ENCODE measurements at places on chromosomes 7 and 10.

- H3K4me1 ChIP-seq, result no peaks in the 10 kb centered on the region
- H3K4me3 ChIP-seq, result no peak overlapping the region
- H3K27ac ChIP-seq, result no peak overlapping the region
- no peak for DNase-seq
- H3K36me3 ChIP-seq, result no peaks in the 10 kb centered on the region
These were observed 10.4 kb upstream of the TNKS2 start for GRCh38 chr10:91787810-91788209.

GRCh38 chr7:24042028-24042427, 242.0 kb upstream of the NPY start:
- DNase-seq, result no peak
- no peaks in the 10 kb centered on the region for H3K4me1 ChIP-seq
- H3K4me3 ChIP-seq, result no peak overlapping the region
- H3K27ac ChIP-seq, result no peak overlapping the region
- no peaks in the 10 kb centered on the region for H3K36me3 ChIP-seq

GRCh38 chr7:122518488-122518887, 180.4 kb downstream of the RNF133 start:
- DNase-seq, result no peak
- no peaks in the 10 kb centered on the region for H3K27me3 ChIP-seq
- H3K27ac ChIP-seq, result no peak overlapping the region
- H3K4me3 ChIP-seq, result no peak overlapping the region
- no peaks in the 10 kb centered on the region for H3K36me3 ChIP-seq
- H3K4me1 ChIP-seq, result no peaks in the 10 kb centered on the region

DNA sequence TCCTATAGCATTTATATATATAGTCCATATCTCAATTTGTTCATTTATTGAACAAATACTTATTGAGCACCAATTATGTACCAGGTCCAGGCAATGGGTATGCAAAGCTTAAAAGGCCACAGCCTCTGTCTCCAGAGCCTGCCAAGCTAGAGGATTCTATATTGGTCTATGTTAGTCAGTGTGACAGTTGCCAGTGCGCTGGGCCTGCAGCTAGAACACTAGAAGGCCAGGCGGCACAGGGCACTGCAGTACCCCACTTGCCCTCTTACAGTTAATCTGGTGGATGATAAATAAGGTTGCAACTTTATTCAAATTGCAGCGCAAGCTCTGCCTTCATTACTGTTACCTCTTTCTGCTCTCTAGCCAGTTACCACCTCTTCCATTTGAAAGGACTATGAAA, 68.8 kb downstream of the PPP1R3C start:
- H3K27me3 ChIP-seq, result no peaks in the 10 kb centered on the region
- no peak overlapping the region for H3K27ac ChIP-seq
- DNase-seq, result no peak
- no peaks in the 10 kb centered on the region for H3K36me3 ChIP-seq
- no peaks in the 10 kb centered on the region for H3K4me1 ChIP-seq
- no peak overlapping the region for H3K4me3 ChIP-seq

DNA sequence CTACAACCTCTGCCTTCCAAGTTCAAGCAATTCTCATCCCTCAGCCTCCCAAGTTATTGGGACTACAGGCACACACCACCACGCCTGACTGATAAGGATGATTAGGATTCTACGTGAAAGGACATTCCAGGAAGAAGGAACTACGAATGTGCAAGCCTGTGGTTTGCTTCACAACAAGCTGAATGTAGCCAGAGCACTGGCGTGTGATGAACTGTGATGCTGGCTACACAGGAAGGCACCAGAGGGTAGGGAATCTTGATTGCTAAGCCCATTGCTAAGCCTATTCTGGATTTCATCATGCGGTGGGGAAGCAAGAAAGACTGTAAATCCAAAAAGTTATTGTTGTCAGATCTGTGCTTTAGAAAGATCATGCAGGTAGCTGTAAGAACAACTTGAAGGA, 72.3 kb upstream of the SRRM3 start:
- no peak overlapping the region for H3K4me3 ChIP-seq
- DNase-seq, result no peak
- no peak overlapping the region for H3K27ac ChIP-seq
- H3K27me3 ChIP-seq, result peaks cover 14% of the 10 kb centered on the region
- no peaks in the 10 kb centered on the region for H3K36me3 ChIP-seq

DNA sequence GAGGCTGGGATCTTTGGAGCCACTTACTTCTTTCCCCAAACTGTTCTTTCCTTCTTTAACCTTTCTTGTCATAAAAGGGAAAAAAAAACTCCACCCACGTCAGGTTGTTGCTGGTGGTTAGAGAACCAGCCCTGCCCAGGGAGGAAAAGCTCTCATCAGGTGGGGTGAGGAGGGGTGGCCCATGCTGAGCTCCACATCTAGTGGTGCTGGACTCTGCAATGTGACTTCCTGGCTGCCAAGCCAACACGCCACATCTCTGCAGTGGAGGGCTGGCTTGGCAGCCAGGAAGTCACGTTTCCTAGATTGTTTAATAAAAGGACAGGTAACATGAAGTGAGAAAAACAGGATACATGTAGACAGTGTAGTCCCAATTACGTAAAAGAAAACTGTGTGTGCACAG, 37.4 kb downstream of the WIPF3 start:
- no peaks in the 10 kb centered on the region for H3K36me3 ChIP-seq
- H3K27me3 ChIP-seq, result no peaks in the 10 kb centered on the region
- no peaks in the 10 kb centered on the region for H3K4me1 ChIP-seq
- H3K27ac ChIP-seq, result no peak overlapping the region

DNA sequence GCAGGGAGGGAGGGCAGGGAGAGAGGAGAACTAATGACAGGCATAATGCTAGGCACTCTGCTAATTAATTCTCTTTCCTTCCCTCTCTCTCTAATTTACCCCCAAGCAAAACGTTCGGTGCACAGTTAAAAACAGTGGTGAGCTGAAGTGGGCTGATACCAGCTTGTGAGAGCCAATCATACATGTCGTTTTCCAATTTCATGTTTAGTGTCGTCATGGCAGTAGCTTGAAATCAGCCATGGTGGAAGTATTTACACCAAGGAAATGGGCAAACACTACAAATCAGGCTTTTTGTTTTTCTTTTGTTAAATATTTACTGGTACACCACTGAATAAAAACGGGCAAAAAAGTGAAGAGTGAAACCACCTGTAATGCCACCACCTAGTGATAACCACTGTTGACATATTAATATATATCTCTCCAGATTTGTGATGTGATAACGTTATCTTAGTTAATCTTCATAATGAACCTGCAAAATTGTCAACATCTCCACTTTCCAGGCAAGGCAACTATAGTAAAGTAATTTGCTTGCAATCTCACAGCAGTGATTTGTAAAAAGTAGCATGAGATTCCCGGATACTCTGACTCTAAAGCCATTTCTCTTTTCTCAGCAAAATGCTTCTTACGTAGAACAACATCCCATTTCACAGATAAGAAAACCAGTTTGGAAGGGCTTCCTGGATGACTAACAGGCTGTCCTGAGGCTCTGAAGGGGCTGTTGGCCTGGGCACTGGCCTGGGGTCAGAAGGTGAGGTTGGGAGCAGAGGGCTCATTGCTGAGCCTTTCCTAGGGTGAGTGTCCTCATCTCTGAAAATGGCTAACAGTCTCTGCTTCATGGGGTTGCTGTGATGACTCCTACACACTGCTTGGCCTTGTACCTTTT, 83.7 kb downstream of the ATXN7L1 start:
- H3K27me3 ChIP-seq, result no peaks in the 10 kb centered on the region
- H3K36me3 ChIP-seq, result peaks cover 12% of the 10 kb centered on the region
- DNase-seq, result no peak
- H3K4me1 ChIP-seq, result peaks cover 37% of the 10 kb centered on the region
- peak overlapping the region; percentile 43 for H3K4me3 ChIP-seq
- peak overlapping the region; percentile 77 for H3K27ac ChIP-seq

DNA sequence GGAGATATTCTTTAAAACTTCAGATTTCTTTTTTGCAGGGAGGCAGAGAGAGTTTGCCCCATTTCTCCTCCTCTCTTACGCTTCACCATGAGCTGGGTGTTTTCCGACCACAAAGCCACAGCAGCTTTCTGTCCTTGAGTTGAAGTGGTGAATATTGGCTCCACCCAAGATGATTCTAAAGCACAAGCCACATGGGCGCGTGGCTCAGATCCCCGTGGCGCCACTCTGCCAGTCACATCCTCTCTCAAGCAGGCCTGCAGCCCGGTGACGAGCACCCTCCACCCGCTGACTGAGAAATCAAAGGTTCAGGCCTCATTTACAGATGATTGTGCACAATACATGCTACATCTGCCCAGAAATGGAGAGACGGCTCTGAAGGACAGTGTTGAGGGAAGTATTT, 27.6 kb upstream of the RNF32 start:
- H3K36me3 ChIP-seq, result no peaks in the 10 kb centered on the region
- peak; percentile 68 for DNase-seq
- H3K4me1 ChIP-seq, result peaks cover 18% of the 10 kb centered on the region
- H3K27ac ChIP-seq, result no peak overlapping the region

- no peak overlapping the region for H3K27ac ChIP-seq
- H3K4me1 ChIP-seq, result peaks cover 19% of the 10 kb centered on the region
- no peak overlapping the region for H3K4me3 ChIP-seq
- DNase-seq, result peak; percentile 54
- peaks cover 18% of the 10 kb centered on the region for H3K36me3 ChIP-seq
- no peaks in the 10 kb centered on the region for H3K27me3 ChIP-seq
These were observed 63.4 kb upstream of the DNAJB6 start for GRCh38 chr7:157273208-157274093.

DNA sequence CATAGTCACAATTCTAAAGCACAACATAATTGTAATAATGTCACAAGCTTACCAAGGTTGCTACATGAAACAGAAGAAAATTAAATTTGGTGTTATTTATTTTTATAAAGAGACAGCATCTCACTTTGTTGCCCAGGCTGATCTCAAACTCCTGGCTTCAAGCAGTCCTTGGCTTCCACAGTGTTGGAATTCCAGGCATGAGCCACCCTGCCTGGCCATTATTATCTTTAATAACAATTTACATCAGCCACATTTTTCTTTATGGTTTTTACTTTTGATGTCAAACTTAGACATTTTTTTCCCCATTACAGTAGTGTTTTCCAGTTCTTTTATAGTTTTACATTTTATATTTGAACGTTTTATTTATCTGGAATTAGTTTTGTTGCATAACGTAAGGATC, 46.7 kb downstream of the BMPR1A start:
- no peak overlapping the region for H3K4me3 ChIP-seq
- H3K4me1 ChIP-seq, result no peaks in the 10 kb centered on the region
- H3K27ac ChIP-seq, result no peak overlapping the region
- H3K36me3 ChIP-seq, result no peaks in the 10 kb centered on the region

- no peak overlapping the region for H3K27ac ChIP-seq
- no peak for DNase-seq
- H3K4me3 ChIP-seq, result no peak overlapping the region
- H3K4me1 ChIP-seq, result no peaks in the 10 kb centered on the region
- no peaks in the 10 kb centered on the region for H3K36me3 ChIP-seq
These were observed 4.3 kb upstream of the JAKMIP3 start for GRCh38 chr10:132061465-132061864.

- DNase-seq, result no peak
- no peaks in the 10 kb centered on the region for H3K27me3 ChIP-seq
- H3K4me3 ChIP-seq, result no peak overlapping the region
- no peak overlapping the region for H3K27ac ChIP-seq
These were observed 85.4 kb downstream of the RNF32 start for GRCh38 chr7:156725936-156726335.

- no peak overlapping the region for H3K27ac ChIP-seq
- H3K4me3 ChIP-seq, result no peak overlapping the region
- no peaks in the 10 kb centered on the region for H3K27me3 ChIP-seq
- no peak for DNase-seq
- no peaks in the 10 kb centered on the region for H3K4me1 ChIP-seq
These were observed 717.5 kb upstream of the POM121L12 start for GRCh38 chr7:52317921-52318320.

GRCh38 chr7:98418636-98419315, 17.9 kb upstream of the BAIAP2L1 start:
- H3K4me3 ChIP-seq, result no peak overlapping the region
- no peaks in the 10 kb centered on the region for H3K36me3 ChIP-seq
- DNase-seq, result no peak

GRCh38 chr10:78300526-78300925, 266.9 kb downstream of the RPS24 start:
- no peak overlapping the region for H3K27ac ChIP-seq
- no peak for DNase-seq
- no peaks in the 10 kb centered on the region for H3K27me3 ChIP-seq
- no peaks in the 10 kb centered on the region for H3K36me3 ChIP-seq
- peaks cover 13% of the 10 kb centered on the region for H3K4me1 ChIP-seq
- H3K4me3 ChIP-seq, result no peak overlapping the region

GRCh38 chr7:30062587-30062986, 34.4 kb downstream of the PLEKHA8 start:
- no peak overlapping the region for H3K27ac ChIP-seq
- no peaks in the 10 kb centered on the region for H3K27me3 ChIP-seq
- no peak for DNase-seq
- H3K4me3 ChIP-seq, result no peak overlapping the region

GRCh38 chr10:123102673-123103072, 33.1 kb upstream of the HMX3 start:
- H3K4me3 ChIP-seq, result no peak overlapping the region
- no peak overlapping the region for H3K27ac ChIP-seq
- no peak for DNase-seq
- H3K36me3 ChIP-seq, result no peaks in the 10 kb centered on the region

DNA sequence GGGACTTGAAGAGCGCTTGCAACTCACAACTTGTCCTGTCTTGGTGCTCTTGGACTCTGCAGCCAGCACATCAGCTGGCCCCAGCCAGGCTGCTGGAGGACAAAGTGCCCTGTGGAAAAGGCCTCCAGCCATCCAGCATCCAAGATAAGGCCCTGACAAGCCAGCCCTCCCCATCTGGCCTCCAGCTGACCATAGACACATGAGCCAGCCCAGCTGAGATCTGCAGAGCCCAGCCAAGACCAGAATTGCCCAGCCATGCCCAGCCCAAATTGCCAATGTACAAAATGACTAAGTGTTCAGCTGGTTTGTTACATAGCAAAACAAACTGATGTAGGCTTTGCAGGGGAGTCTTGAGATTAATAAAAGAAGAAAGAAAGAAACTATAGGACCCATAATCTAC, 36.0 kb upstream of the FRMD4A start:
- H3K4me1 ChIP-seq, result no peaks in the 10 kb centered on the region
- H3K27ac ChIP-seq, result no peak overlapping the region
- no peak for DNase-seq
- H3K27me3 ChIP-seq, result peaks cover 2% of the 10 kb centered on the region

DNA sequence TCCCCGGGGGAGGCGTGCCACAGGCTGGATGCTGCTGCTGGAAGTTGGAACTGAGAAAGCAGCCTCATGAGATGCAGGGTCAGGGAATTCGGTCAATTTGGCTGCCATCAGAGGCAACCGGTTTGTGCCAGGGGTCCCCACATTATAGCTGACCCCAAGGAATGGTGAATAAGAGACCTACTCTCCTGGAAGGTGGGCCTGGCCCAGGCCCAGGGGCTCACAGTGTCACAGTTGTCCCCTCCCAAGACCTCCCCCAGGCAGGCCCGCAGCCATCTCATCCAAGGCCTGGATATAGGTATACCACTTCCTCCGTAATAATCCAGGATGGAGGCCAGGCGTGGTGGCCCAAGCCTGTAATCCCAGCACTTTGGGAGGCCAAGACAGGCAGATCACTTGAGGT, 114.6 kb downstream of the NPTX2 start:
- DNase-seq, result no peak
- H3K27ac ChIP-seq, result no peak overlapping the region
- H3K27me3 ChIP-seq, result no peaks in the 10 kb centered on the region
- H3K4me1 ChIP-seq, result no peaks in the 10 kb centered on the region
- no peaks in the 10 kb centered on the region for H3K36me3 ChIP-seq

All from CD4-positive, CD25-positive, alpha-beta regulatory T cell (primary cell).